Skeletal muscle cell (primary cell): ENCODE measurements at places on chromosomes 6 and 20.

DNA sequence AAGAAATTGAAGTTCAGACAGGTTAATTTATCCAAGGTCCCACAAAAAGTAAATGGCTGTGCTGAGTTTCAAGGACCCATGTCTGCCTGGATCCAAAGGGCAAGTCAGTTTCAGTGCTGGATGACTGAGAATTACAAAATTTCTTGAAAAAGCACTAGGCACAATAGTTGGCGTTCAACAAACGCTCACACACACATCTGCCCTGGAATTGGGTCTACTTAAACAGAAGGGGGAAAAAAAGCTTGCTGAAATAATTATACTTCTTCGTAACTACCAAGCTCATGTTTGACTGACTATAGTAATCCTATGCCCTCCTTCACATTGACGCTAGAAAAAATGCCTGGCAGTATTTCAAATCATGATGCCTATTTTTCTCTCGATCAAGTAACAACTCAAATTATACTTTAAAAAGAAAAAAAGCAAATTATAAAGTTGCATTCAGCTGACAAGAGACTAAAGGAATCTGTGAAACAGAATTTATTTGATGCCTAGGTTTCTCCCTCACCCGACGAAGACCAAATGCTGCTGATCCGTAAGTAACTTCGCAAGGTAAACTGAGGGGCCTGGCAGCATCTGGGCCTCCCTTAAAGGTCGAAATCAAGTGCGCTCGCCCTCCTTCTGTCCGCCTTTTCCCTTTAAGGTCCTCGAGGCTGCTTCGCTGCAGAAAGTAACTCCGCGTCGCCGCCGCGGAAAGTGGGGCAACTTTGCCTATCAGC lies 650 bp upstream of the CD2AP start:
- DNase-seq = no peak

DNA sequence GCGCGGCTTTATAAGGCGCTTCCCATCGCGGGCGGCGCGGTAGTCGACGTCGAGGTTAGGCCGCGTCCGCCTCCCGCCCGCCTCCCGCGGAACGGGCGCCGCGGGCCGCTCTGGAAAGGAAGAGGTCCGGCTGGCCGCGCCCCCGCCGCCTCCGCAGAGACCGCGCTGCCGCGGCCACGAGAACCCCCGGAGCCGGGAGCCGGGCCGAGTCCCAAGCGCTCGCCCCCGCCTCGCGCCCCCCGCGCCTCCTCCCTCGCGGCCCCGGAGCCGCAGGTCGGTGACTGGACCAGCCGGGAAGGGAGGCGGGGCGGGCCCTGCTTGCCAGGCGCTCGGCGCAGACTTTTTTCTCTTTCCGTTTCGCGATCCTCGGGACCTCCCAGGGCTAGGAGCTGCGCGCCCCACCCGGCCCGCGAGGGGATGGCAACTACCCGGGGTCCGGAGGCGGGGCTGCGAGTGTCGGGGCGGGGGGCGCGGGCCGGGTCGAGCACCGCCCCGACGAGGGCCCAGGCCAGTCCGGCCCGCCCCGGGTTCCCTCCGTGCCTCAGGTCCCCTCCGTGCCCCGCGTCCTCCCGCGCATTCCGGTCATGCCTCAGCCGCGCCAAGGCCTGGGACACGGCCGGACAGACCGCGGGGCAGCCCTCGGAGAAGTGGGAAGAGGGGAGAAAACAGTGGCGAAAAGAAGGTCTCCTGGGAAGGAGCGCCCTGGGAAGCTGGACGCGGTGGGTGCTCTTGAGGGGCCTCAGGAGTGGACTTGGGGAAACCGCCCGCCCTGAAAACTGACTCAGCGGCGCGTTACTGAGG lies 417 bp upstream of the PXDC1 start:
- DNase-seq = peak; percentile 84

GRCh38 chr6:166228839-166229528 lies 61.3 kb upstream of the TBXT start:
- DNase-seq = no peak

- DNase-seq = no peak
Observed at GRCh38 chr6:42226645-42227143, 9.0 kb upstream of the MRPS10 start.

- DNase-seq = no peak
Observed at GRCh38 chr6:13175759-13176158, 152.6 kb downstream of the TBC1D7 start.

GRCh38 chr6:127690092-127690491 lies 113.1 kb downstream of the C6orf58 start:
- DNase-seq = peak; percentile 3
